ENCODE measurements at places on chromosomes 6 and 20.
A peak's percentile ranks its signal among the peaks of the same experiment; 100 is the strongest.

DNA sequence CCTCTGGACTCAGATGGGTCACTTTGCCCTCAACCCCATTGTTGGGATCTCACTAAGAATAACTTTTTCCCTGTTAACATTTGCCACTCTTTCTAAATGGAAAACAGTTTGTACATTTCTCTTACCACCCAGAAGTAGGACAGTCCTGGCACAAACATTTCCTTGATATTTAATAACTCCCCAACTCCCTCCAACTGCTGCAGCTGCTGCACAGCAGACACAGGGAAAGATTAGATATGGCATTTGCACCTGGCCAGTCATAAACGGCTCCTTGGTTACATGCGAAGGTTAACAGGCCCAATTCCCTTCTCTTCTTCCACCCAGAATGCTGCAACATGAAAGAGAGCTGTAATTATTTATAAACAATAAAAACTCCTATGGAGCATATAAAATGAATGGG, 55.9 kb upstream of the SOX4 start:
- DNase-seq, result no peak

DNA sequence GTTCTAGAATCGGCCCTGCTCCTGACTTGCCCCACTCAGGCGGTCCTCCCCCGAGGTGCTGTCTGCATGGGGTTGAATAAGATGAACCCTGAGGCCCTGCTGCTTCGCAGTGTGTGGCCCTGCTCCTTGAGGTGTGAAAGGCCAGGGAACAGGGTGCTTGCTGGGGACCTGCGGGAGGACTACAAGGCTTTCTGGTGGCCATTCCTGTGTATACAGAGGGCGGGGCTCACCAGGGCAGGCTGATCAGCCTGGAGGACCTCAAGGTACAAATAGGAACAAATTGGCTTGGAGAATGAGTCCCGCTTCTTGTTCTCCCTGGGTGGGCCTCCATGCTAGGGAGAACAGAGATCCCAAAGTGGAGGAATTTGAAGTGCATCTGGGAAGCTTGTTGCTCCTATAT, 5.7 kb downstream of the NOTCH4 start:
- no peak for DNase-seq

DNA sequence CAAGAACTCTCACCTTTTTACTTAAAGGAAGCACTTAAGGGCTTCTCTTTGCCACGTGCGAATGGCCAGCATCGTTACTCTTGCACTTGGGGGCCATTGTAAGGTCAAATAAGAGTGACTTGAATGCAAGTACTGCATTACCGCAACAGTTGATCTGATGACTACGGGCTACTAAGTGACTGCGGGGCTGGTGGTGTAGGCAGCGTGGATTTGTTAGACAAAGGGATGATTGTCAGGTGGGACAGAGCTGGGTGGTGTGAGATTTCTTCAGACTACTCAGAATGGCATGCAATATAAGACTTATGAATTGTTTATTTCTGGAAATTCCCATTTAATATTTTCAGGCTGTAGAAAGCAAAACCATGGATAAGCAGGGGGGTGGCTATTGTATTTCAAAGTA, 199.7 kb upstream of the UST start:
- DNase-seq, result no peak

GRCh38 chr20:38123021-38123587, 42.0 kb downstream of the TGM2 start:
- DNase-seq, result no peak

DNA sequence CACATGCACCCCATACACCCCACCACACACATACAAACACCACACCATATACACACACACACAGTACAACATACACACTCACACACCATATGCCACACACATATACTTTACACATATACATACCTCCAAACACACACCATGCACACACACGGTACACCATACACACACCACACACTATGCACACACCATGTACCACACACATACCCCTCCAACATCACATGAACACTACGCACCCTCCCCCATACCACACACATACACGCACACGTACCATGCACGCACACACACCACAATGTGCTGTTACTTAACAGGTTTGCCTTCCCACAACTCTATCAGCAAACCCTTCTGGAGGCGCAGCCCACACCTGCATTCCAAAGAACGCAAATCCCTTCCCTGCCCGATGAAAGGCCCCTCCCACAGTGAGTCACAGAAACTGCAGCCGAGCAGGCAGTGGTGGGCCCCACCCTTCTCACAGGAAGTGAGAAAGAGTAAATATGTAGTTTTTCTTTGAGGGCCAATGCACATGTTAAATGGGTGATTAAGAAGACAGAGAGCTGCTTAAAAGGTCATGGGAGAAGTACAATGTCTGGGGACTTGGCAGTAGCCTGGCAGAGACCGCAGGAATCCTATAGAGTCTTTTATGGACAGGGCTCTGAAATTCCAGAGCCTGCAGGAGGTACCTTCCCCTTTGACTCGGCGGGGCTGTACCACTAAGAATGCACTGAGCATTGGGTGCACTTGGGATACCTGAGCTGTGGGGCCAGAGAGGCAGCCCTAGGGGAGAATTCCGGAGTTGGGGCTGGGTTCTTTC, 34.1 kb upstream of the EZR start:
- peak; percentile 77 for DNase-seq

GRCh38 chr6:148502083-148502772, 159.6 kb downstream of the SASH1 start:
- no peak for DNase-seq

GRCh38 chr6:160505970-160506369, 157.8 kb downstream of the SLC22A3 start:
- no peak for DNase-seq

DNA sequence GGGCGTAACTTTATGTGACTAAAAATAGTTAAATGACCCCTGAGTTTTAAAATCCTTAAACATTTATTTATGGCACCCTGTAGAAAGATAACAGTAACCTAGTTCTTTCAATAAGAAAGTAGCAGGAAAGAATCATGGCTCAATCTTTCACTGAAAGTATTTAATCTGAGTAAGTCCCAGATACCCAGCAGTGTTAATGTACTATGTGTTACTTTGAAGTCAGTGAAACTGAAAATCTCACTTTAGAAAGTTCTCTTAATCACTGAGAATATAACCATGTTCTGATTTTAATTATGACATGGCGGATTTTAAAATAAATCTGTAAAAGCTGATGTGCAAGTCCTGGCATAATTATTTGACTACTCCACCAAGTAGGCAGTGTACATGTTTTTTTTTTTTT, 8.1 kb upstream of the HEY2 start:
- no peak for DNase-seq

GRCh38 chr6:88238065-88238464, 71.9 kb upstream of the CNR1 start:
- DNase-seq, result no peak

- no peak for DNase-seq
These were observed 472.1 kb upstream of the RNF217 start for GRCh38 chr6:124490122-124490521.

- no peak for DNase-seq
These were observed 12.8 kb downstream of the DLL1 start for GRCh38 chr6:170277893-170278742.

- DNase-seq, result peak; percentile 26
These were observed 106.5 kb downstream of the ATP9A start for GRCh38 chr20:51661609-51662178.
